ENCODE measurements at places on chromosomes 13 and 19.

- DNase-seq, result no peak
Measured at GRCh38 chr13:97179501-97179900, 42.6 kb upstream of the MBNL2 start.

DNA sequence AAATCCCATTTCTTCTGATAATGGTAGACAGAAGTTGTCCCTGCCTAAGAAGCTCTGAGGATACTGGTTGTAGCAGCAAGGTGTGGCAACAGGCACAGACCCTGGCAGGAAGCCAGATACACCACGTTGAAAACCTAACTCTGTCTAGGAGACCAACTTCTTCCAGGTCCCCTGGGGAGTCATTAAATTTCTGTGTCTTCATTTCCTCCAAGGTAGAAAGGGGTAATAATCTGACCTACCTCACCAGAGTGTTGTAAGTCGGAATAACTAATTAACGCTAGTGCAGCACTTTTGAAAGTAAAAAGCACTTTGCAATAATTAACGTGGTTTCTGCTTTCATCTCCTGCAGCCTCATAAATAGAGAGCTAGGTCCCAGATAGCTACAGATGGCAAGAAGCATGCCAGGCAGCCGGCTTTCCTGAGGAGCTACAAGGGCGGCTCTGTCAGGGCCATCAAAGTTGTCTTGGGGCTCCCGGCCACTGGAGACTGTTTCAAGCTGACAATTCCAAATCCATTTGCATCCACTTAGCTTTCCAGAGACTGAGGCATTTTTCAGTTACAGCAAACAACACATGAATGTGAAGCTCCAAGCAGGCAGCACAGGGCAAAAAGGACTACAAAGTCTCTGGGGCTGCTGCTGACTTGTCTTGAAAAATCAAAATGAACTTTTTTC lies 176.2 kb downstream of the FOXO1 start:
- no peak for DNase-seq

- no peak for DNase-seq
Measured at GRCh38 chr19:14614099-14614412, 31.2 kb downstream of the CLEC17A start.

GRCh38 chr13:110471833-110472162 lies 89.7 kb downstream of the RAB20 start:
- no peak for DNase-seq

GRCh38 chr13:84137292-84137691 lies 255.0 kb upstream of the SLITRK1 start:
- DNase-seq, result no peak

- DNase-seq, result no peak
Measured at GRCh38 chr19:55242517-55242916, 14.0 kb upstream of the TMEM86B start.

GRCh38 chr13:100098445-100099116 lies 9.7 kb downstream of the PCCA start:
- DNase-seq, result no peak

DNA sequence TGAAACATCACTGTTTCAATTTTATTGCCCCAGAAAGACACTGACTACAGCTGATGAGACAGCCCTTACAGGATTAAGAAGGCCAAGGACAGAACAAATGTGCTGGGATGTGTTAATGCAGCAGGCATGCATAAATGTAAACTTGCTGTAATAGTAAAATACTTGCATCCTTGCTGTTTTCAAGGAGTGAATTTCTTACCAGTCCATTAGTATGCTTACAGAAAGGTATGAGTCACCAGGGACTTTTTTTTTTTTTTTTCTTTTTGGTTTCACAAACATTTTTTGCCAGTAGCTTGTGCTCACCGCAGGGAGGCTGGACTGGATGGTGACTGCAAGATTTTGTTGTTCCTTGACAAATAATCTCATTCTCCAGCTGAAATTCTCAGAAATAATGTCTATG lies 55.1 kb downstream of the GPR180 start:
- DNase-seq, result no peak

GRCh38 chr13:53357582-53357981 lies 329.0 kb downstream of the OLFM4 start:
- no peak for DNase-seq
